ENCODE measurements at places on chromosomes 11 and 22. TPM values are rescaled to one million over a fixed set of nuclear protein-coding genes. Genes with fewer than 3 reads are reported as not detected.

DNA sequence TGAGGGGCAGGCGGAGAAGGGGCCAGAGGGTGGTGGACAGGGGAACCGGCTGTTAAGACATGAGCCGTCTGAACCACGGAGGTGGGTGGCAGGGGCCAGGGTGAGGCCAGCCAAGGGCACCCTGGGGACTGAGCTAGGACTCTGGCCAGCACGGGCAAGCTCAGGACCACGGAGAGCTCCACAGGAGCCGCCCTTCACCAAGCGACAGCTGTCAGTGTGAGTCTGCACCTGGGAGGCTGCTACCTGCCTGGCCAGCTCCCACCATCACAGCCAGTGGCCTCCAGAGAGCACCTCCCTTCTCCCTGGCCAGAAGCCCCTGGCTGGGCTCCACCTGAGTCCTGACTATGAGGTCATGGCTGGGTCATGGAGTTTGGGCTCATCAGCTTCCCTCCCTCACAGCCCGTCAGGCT is 21.6 kb downstream of the MGAT3 start:
- H3K27me3 ChIP-seq, result no peaks in the 10 kb centered on the region
- no peaks in the 10 kb centered on the region for H3K4me1 ChIP-seq
- peaks cover 2% of the 10 kb centered on the region for H3K36me3 ChIP-seq

DNA sequence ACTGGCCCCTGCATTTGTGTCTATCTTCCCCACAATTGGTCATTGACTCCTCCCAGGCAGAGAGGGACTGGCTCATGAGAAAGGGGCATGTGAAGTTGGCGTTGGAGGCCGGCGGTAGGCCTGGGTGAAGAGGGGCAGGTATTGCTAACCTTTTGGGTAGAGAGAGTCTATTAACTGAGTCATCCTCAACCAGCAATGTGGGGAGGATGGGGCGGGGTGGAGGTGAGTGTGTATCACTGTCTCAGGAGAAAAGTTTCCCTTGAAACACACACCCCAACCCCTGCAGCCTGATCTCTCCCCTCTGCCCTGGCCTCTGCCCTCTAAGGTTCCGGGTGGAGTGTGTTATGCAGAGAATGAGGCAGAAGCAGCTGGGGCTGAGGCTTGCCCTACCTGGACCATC is 60.1 kb upstream of the PHF21B start:
- H3K27me3 ChIP-seq, result peaks cover 14% of the 10 kb centered on the region
- no peak overlapping the region for H3K27ac ChIP-seq
- DNase-seq, result no peak
- no peaks in the 10 kb centered on the region for H3K36me3 ChIP-seq

GRCh38 chr11:46121724-46122477 is 647 bp upstream of the PHF21A start:
- peaks cover 36% of the 10 kb centered on the region for H3K4me1 ChIP-seq
- H3K4me3 ChIP-seq, result peak overlapping the region; percentile 81
- peaks cover 2% of the 10 kb centered on the region for H3K36me3 ChIP-seq

DNA sequence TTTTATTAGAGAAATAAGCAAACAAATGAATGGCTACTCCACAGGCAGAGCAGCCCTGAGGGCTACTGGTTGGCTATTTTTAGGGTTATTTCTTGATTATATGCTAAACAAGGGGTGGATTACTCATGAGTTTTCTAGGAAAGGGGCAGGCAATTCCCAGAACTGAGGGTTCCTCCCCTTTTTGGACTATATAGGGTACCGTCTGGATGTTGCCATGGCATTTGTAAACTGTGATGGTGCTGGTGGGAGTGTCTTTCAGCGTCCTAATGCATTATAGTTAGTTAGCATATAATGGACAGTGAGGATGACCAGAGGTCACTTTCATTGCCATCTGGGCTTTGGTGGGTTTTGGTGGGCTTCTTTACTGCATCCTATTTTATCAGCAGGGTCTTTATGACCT is 19.2 kb downstream of the SLC22A6 start:
- H3K4me3 ChIP-seq, result no peak overlapping the region
- no peaks in the 10 kb centered on the region for H3K36me3 ChIP-seq
- H3K27me3 ChIP-seq, result peaks cover 23% of the 10 kb centered on the region
- no peak for DNase-seq

GRCh38 chr22:46293577-46294260 is 3.0 kb upstream of the GTSE1 start:
- peak overlapping the region; percentile 76 for H3K27ac ChIP-seq
- H3K4me1 ChIP-seq, result peaks cover 68% of the 10 kb centered on the region
- H3K36me3 ChIP-seq, result peaks cover 60% of the 10 kb centered on the region
- H3K4me3 ChIP-seq, result no peak overlapping the region

The TUB gene
- total RNA-seq, result not detected

DNA sequence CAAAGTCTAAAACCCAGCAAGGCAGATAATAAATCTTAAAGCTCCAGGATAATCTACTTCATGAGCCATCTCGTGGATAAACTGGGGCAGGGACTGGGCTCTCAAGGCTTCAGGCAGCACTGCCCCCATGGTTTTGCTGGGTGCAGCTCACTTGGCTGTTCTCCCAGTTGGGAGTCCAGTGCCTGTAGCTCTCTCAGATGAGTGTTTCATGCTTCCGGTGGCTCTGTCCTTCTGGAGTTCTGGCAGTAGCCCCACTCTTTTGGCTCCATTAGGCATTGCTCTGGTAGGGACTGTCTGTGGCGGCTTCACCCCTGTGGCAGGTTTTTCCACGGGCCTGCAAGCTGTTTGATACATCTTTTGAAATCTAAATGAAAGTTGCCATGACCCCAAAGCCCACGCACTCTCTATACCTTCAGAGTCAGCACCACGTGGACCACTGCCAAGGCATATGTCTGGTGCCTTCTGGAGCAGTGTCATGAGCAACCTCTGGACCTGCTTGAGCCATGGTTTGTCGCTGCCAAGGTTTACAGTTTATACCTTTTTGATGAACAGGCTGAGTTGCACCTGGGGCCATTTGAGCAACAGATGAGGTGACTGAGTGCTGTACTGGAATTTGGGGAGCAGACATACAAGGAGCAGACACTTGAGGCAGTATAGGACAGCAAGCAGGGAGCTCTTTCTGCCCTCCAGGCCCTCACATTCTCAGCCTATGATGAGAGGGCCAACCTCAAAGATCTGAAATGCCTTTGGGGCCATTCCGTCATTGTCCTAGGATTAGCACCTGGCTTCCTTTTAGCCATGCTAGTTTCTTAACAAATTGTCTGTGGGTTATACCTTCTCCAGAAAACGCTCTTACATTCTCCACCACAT is 48.6 kb downstream of the MTNR1B start:
- no peak overlapping the region for H3K4me3 ChIP-seq
- no peak for DNase-seq
- no peaks in the 10 kb centered on the region for H3K36me3 ChIP-seq
- no peak overlapping the region for H3K27ac ChIP-seq
- H3K4me1 ChIP-seq, result no peaks in the 10 kb centered on the region

DNA sequence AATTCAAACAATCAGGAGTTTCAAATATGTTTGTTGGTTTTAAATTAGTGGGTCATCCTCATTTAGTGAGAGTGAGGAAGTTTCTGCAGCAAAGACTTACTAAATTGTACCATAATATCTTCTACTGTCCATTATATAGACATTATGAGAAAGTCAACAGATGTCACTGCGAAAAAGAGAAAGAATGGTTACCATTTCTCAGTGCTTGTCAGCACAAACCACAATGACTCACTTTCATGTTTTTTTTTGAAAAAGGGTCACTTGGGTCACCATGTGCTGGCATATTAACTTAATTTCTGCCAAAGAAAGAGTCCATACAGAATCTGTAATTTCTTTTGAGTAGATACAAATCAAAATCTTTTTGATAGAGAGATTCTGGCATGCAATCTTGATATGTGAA is 924.6 kb upstream of the FAT3 start:
- no peaks in the 10 kb centered on the region for H3K36me3 ChIP-seq
- H3K4me3 ChIP-seq, result no peak overlapping the region
- no peaks in the 10 kb centered on the region for H3K4me1 ChIP-seq
- H3K27ac ChIP-seq, result no peak overlapping the region
- DNase-seq, result no peak

The ROBO3 gene
- total RNA-seq, result 9.4 TPM

DNA sequence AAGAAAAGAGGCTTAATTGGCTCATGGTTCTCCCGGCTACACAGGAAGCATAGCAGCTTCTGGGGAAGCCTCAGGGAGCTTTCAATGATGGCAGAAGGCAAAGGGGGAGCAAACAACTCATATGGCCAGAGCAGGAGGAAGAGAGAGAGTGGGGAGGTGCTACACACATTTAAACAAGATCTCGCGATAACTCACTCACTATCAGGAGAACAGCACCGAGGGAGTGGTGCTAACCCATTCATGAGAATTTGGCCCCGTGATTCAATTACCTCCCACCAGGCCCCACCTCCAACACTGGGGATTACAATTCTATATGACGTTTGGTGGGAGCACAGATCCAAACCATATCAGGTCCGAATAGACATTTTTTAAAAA is 41.7 kb upstream of the APLNR start:
- peaks cover 17% of the 10 kb centered on the region for H3K27me3 ChIP-seq
- DNase-seq, result no peak
- no peak overlapping the region for H3K27ac ChIP-seq
- H3K4me3 ChIP-seq, result no peak overlapping the region

The HSPB2 gene
- not detected for total RNA-seq

- H3K4me3 ChIP-seq, result no peak overlapping the region
- no peak for DNase-seq
- H3K27ac ChIP-seq, result no peak overlapping the region
Measured at GRCh38 chr11:9753021-9753420, 89.1 kb downstream of the SWAP70 start.

DNA sequence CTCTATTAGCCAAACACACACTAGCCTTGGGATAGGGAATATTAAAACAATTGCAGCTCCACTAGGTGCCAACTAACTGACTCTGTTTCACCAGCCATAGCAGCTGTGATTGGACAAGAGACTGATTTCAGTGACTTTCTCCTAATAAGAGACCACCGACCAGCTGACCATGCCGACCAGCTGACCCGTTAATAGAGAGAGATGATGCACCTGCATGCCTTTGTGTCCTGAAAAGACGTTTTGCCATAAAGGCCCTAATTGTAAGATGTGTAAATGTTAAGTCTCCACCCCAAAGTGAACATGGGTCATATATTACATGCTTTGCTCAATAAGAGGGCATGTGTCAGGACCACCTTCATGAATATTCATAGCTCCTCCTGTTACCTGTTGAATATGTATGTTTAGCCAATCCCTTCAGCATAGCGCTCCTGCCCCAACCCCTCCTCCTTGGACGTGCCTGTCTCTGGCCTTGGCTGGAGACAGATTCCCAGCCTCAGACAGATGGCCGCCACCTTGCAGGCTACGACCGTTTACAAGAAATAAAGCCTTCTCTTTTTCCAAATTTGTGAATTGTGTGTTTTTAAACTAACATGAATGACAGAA is 1.3 kb upstream of the NADSYN1 start:
- H3K4me3 ChIP-seq, result peak overlapping the region; percentile 94
- H3K4me1 ChIP-seq, result peaks cover 65% of the 10 kb centered on the region
- DNase-seq, result peak; percentile 29
- no peaks in the 10 kb centered on the region for H3K27me3 ChIP-seq

GRCh38 chr11:61163714-61164605 is 2.7 kb upstream of the VPS37C start:
- no peak overlapping the region for H3K27ac ChIP-seq
- peaks cover 1% of the 10 kb centered on the region for H3K36me3 ChIP-seq
- no peak overlapping the region for H3K4me3 ChIP-seq
- peaks cover 46% of the 10 kb centered on the region for H3K4me1 ChIP-seq
- DNase-seq, result no peak
- H3K27me3 ChIP-seq, result no peaks in the 10 kb centered on the region

DNA sequence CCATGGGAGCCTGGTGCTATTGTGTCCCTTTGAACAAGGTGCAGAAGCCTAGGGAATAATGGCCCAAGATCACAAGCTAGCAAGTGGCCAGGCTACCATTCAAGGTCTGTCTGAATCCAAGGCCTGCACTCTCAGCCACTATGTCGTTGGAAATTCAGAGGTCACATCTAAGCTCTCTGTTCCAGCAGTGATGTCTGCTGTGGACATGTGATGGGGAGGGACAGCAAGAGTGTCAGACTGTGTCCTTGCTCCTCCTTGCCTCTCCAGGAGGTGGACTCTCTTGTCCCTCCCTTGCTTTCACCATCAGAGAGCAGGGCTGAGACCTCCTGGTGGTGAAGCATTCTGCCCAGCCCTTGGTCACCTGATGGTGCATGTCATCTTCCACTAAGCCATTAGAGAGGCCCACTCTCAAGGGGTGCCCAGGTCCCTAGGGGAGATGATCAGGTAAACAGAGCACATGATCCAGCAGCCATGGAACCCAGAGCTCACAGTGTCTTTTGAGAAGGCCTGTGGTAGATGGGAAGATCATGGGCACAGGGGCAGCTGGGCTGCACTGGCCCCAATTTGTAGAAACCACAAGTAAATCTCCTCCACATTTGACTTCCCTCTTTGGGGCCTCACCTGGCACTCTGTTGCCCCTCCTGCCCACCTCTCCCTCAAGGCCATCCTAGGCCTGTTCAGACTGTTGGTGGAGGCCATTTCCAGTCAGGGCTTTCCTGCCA is 37.1 kb upstream of the SUSD2 start:
- peak overlapping the region; percentile 60 for H3K27ac ChIP-seq
- peaks cover 30% of the 10 kb centered on the region for H3K36me3 ChIP-seq
- no peaks in the 10 kb centered on the region for H3K27me3 ChIP-seq
- H3K4me1 ChIP-seq, result peaks cover 90% of the 10 kb centered on the region
- DNase-seq, result no peak

All from activated CD8-positive, alpha-beta T cell treated with anti-CD3 and anti-CD28 coated beads, Interleukin-2, amount 10 ng/mL, durations not matched to agents 7 days and 5 days (primary cell).